ENCODE measurements at places on chromosomes 4 and X. TPM values are rescaled to one million over a fixed set of nuclear protein-coding genes. Genes with fewer than 3 reads are reported as not detected.

The SLC26A1 gene
- under 0.01 TPM for total RNA-seq

The ATP1B4 gene
- not detected for total RNA-seq

The USP17L27 gene
- total RNA-seq: not detected

The SPANXA1 gene
- total RNA-seq: not detected

The CT45A2 gene
- not detected for total RNA-seq

The CAPN6 gene
- not detected for total RNA-seq

The CWH43 gene
- 3.7 TPM for total RNA-seq

The SEC24D gene
- total RNA-seq: 18.4 TPM

The EGFL6 gene
- total RNA-seq: 0.26 TPM

The SPIN4 gene
- 1.3 TPM for total RNA-seq

The SOWAHD gene
- total RNA-seq: under 0.01 TPM

The NAT8L gene
- total RNA-seq: not detected

The TMPRSS11A gene
- not detected for total RNA-seq

The DCUN1D4 gene
- 34.7 TPM for total RNA-seq

The VCX3A gene
- total RNA-seq: not detected

The PRDM8 gene
- total RNA-seq: 0.53 TPM

The NAA11 gene
- not detected for total RNA-seq

The RXFP1 gene
- not detected for total RNA-seq

The CLRN2 gene
- total RNA-seq: not detected

The RHOXF1 gene
- not detected for total RNA-seq

The SGMS2 gene
- total RNA-seq: 95.0 TPM

The MAB21L2 gene
- total RNA-seq: not detected

The WWC2 gene
- total RNA-seq: 13.4 TPM

The HOPX gene
- total RNA-seq: 30.8 TPM

The ABCG2 gene
- total RNA-seq: under 0.01 TPM

The RWDD4 gene
- 14.2 TPM for total RNA-seq

The USP17L15 gene
- not detected for total RNA-seq

The PTCHD1 gene
- total RNA-seq: under 0.01 TPM

The MAP9 gene
- total RNA-seq: 4.2 TPM
